Mesenchymal stem cell (in vitro differentiated cells and primary cell): ENCODE measurements at places on chromosomes 2 and 18.
A peak's percentile ranks its signal among the peaks of the same experiment; 100 is the strongest.

DNA sequence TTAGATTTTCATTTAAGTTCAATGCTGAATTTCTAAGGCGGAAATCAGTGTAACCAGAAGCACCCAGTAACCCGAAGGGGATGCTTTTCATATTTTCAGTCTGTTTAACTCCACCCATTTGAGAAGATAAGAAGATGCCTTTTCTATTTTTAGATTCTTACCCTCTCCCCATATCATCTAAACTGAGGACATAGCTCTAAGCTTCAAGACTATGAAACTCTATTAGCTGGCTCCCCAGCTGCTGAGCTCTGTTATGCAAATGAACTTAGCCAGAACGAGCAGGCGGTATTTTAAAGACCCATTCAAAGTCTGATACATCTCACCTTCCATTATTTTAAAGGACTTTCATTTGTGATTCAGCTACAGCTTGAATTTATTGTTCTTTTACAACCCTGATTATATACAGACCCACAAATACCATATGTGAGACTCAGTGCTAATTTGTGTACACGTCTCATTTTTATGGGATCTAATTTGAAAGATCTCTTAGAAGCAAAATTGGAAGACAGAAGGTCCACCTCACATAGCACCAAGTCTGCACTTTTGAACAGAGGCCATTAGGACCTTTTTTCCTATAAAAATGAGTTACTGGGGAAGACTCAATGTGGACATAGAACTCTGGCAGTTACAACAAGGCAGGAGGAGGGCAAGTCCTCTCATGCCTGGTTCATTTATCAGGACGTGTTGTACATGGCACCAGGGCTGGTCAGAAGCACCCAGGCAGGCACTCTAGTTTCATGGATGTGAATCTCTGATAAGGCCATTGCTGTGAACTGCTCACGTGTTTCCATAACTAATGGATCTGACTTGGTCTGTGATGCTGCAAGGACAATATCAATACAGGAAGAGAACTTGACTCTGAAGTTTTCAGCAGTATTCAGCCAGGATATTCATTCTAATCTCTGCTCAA lies 16.3 kb downstream of the CDC42EP3 start:
- no peak overlapping the region for H3K4me3 ChIP-seq
- H3K27me3 ChIP-seq: no peaks in the 10 kb centered on the region
- peaks cover 6% of the 10 kb centered on the region for H3K36me3 ChIP-seq
- peak overlapping the region; percentile 16 for H3K27ac ChIP-seq
- peaks cover 25% of the 10 kb centered on the region for H3K4me1 ChIP-seq
- DNase-seq: peak; percentile 55

DNA sequence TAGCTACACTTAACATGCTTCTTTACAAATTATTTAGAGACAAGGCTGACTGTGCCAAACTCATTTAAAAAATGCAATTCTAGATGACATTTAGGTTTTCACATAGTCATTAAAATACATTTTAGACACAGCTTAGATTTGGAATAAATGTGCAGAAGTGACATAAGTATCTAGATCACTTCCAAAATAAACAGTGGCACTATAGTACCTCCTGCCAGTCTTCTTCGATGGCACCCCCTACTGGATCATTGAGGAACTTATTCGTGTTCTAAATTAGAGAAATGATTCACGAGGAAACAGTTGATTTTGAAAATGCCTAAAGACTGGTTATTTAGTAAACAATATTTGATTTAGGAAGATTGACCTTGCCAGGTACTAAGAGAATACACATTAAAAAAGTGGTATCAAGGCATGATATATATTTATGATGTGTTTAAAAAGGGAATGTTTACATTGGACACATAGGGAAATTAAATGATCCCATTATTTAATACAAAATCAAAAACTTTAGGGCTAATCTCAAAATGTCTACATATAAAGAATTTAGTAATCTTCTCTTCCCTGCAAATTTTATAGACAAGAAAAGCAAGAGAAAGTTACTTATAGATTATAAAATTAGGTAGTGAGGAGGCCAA lies 323.9 kb downstream of the XIRP2 start:
- no peaks in the 10 kb centered on the region for H3K36me3 ChIP-seq
- DNase-seq: peak; percentile 55
- H3K27me3 ChIP-seq: no peaks in the 10 kb centered on the region

GRCh38 chr2:241122376-241123002 lies 20.4 kb upstream of the MTERF4 start:
- DNase-seq: no peak
- H3K4me3 ChIP-seq: no peak overlapping the region
- no peaks in the 10 kb centered on the region for H3K27me3 ChIP-seq
- H3K27ac ChIP-seq: no peak overlapping the region

DNA sequence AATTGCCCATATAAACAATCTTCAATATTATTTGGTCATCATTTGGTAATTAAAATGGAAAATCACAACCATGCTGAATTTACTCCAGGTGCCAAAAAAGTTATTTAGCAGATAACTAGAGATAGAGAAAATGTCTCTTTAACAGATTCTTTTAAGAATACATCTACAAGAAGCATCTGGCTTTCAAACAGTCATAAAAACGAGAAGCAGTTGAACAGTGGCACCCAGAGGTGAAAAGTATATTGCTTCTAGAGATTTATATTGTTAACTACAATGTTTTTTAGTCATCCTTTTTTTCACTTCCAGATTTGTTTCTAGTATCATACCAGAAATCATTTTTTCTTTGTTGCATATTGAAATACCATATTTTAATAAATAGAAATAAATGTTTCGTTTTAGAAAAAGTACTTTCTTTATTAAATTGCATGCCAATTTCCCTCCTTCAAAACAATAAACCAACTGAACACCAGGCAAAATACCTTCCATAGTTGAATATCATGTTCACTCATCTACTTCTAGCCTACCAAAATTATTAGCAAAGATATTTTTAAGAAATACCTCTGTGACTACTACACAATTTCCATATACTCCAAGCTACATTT lies 65.4 kb upstream of the HNRNPA3 start:
- no peak overlapping the region for H3K27ac ChIP-seq
- peaks cover 17% of the 10 kb centered on the region for H3K27me3 ChIP-seq
- no peak overlapping the region for H3K4me3 ChIP-seq
- H3K4me1 ChIP-seq: no peaks in the 10 kb centered on the region
- DNase-seq: peak; percentile 69

DNA sequence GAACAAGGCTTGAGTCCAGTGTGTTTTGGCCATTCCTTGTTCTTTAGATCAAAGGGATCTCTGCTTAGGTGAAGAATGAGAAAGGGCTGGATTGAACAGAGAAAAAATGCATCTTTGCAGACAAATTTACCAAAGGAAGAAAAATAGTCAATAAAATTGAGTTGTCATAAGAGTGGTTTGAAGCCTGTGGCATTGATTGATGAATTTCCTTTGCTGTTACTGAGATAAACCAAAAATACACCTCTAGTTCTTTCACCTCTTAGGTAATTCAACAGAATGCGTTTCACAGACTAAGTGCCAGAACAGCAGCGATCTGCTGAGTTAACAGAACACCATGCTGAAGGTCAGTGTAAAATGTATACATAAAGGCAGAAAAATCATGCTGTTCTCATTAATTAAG lies 96.8 kb downstream of the SPHKAP start:
- no peaks in the 10 kb centered on the region for H3K4me1 ChIP-seq
- H3K27me3 ChIP-seq: no peaks in the 10 kb centered on the region
- no peak overlapping the region for H3K27ac ChIP-seq
- no peaks in the 10 kb centered on the region for H3K36me3 ChIP-seq
- no peak overlapping the region for H3K4me3 ChIP-seq
- no peak for DNase-seq

DNA sequence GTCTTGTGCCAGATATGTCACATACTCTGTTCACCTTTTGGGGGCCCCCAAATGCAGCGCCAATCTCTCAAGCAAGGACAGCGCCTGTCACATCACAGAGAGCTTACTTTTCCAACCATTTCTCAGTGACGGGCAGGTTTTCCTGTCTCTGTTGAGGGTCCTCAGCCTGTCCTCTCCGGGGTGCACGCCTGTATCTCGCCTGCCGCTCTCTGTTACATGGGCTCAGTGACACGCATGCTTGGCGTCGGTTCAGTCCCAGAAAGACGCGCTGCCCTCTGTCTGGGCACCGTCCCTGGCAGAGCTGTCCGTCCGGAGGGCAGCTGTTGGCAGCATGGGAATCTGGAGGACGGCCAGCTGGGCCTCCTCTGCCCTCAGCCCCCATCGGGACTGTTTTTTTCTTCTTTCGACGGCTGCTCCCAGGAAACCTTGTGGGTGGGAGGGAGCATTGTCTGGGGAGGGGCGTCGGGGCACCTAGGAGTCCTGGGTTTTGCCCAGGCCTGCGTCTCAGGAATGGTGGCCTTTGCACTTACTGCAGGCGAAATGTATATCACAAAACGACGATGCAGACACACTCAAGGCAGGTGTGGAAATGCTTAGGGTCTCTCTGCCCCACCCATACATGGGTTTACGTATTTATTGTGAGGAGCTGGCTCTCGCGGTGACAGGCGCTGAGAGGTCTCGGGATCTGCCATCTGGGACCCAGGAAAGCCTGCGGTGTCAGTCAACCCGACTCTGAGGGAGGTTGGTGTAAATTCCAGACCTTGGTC lies 30.9 kb downstream of the RTP5 start:
- no peak for DNase-seq
- peaks cover 34% of the 10 kb centered on the region for H3K27me3 ChIP-seq
- H3K4me1 ChIP-seq: peaks cover 19% of the 10 kb centered on the region
- no peak overlapping the region for H3K4me3 ChIP-seq
- no peaks in the 10 kb centered on the region for H3K36me3 ChIP-seq

- H3K27me3 ChIP-seq: no peaks in the 10 kb centered on the region
- no peak overlapping the region for H3K4me3 ChIP-seq
- DNase-seq: no peak
- H3K36me3 ChIP-seq: no peaks in the 10 kb centered on the region
- H3K4me1 ChIP-seq: no peaks in the 10 kb centered on the region
Observed at GRCh38 chr18:39449566-39449965, 1884.0 kb upstream of the CELF4 start.
